Neural crest cell (in vitro differentiated cells): ENCODE measurements at places on chromosomes 16 and 17. TPM values are rescaled to one million over a fixed set of nuclear protein-coding genes. Genes with fewer than 3 reads are reported as not detected.

CSF3 gene
- not detected in 2 replicates for total RNA-seq

IRX3 gene
- 28.9 and 33.0 TPM in 2 replicates for total RNA-seq

FBXL16 gene
- 2.5 and 3.0 TPM in 2 replicates for total RNA-seq

IRF8 gene
- total RNA-seq: 0.19 and 0.25 TPM in 2 replicates

ZNF200 gene
- total RNA-seq: 12.1 and 14.1 TPM in 2 replicates

KAT8 gene
- 72.6 and 76.9 TPM in 2 replicates for total RNA-seq

CHST5 gene
- total RNA-seq: 1.3 and 1.5 TPM in 2 replicates

PRSS21 gene
- total RNA-seq: not detected in 2 replicates

NPIPA8 gene
- total RNA-seq: 0.65 and 0.68 TPM in 2 replicates

OMG gene
- total RNA-seq: not detected in 2 replicates

ABCA8 gene
- total RNA-seq: 12.1 and 13.3 TPM in 2 replicates

MYH1 gene
- total RNA-seq: not detected in 2 replicates

SEPTIN12 gene
- total RNA-seq: 0.65 TPM in 1 of 2 replicates, not detected in the other

ADGRG1 gene
- total RNA-seq: 56.6 and 58.5 TPM in 2 replicates

ZMYND15 gene
- total RNA-seq: not detected in 2 replicates

TUBD1 gene
- total RNA-seq: 22.2 and 22.3 TPM in 2 replicates

ATPAF2 gene
- total RNA-seq: 20.3 and 23.1 TPM in 2 replicates

ALDH3A1 gene
- 0.64 TPM in 1 of 2 replicates, not detected in the other for total RNA-seq

KRT222 gene
- total RNA-seq: 0.23 TPM in 1 of 2 replicates, not detected in the other

RAP1GAP2 gene
- total RNA-seq: 0.84 and 1.0 TPM in 2 replicates

IL17C gene
- total RNA-seq: 0.23 TPM in 1 of 2 replicates, not detected in the other

ABI3 gene
- 0.64 and 1.0 TPM in 2 replicates for total RNA-seq

TBC1D28 gene
- total RNA-seq: 0.26 TPM in 1 of 2 replicates, not detected in the other

FSCN2 gene
- total RNA-seq: 0.43 and 0.56 TPM in 2 replicates

SMPD3 gene
- 3.2 and 3.8 TPM in 2 replicates for total RNA-seq

ST6GALNAC2 gene
- total RNA-seq: 4.5 and 5.1 TPM in 2 replicates

ECI1 gene
- 71.9 and 79.2 TPM in 2 replicates for total RNA-seq

GUCY2D gene
- not detected in 2 replicates for total RNA-seq

TBC1D3C gene
- not detected in 2 replicates for total RNA-seq

PYY gene
- not detected in 2 replicates for total RNA-seq

CNP gene
- 213 and 230 TPM in 2 replicates for total RNA-seq

HBA1 gene
- total RNA-seq: not detected in 2 replicates

NOS2 gene
- total RNA-seq: 0.66 and 0.91 TPM in 2 replicates

SLC9A5 gene
- 3.3 and 4.4 TPM in 2 replicates for total RNA-seq

MMP28 gene
- total RNA-seq: 0.68 and 0.71 TPM in 2 replicates

NPB gene
- 0.93 and 1.1 TPM in 2 replicates for total RNA-seq

HASPIN gene
- 22.9 and 24.9 TPM in 2 replicates for total RNA-seq

KLHL10 gene
- not detected in 2 replicates for total RNA-seq

KCNJ16 gene
- 0.12 and 0.25 TPM in 2 replicates for total RNA-seq

KRT12 gene
- total RNA-seq: not detected in 2 replicates

ANKRD40CL gene
- total RNA-seq: not detected in 2 replicates

KRTAP2-1 gene
- not detected in 2 replicates for total RNA-seq

KRTAP4-12 gene
- not detected in 2 replicates for total RNA-seq
